Pericardium fibroblast (primary cell): ENCODE measurements at places on chromosomes 12 and 14. TPM values are rescaled to one million over a fixed set of nuclear protein-coding genes. Genes with fewer than 3 reads are reported as not detected.

MUCL1 gene
- not detected in 2 replicates for total RNA-seq

CMA1 gene
- not detected in 2 replicates for total RNA-seq

FOXM1 gene
- 1.8 and 3.3 TPM in 2 replicates for total RNA-seq

PPP2R5C gene
- 43.6 and 51.1 TPM in 2 replicates for total RNA-seq

KRT78 gene
- not detected in 2 replicates for total RNA-seq

KRT77 gene
- total RNA-seq: not detected in 2 replicates

CCDC175 gene
- not detected in 2 replicates for total RNA-seq

IFNG-AS1 gene
- not detected in 2 replicates for total RNA-seq

CABP1 gene
- total RNA-seq: 0.82 and 4.2 TPM in 2 replicates

RPS6KL1 gene
- 0.26 and 0.58 TPM in 2 replicates for total RNA-seq

SCARB1 gene
- 33.3 and 56.7 TPM in 2 replicates for total RNA-seq

GPR162 gene
- total RNA-seq: 3.7 and 5.6 TPM in 2 replicates

SLC6A12 gene
- total RNA-seq: not detected in 2 replicates

IGFBP6 gene
- 779 and 1,045 TPM in 2 replicates for total RNA-seq

OLR1 gene
- total RNA-seq: 3.2 and 5.1 TPM in 2 replicates

CRIP1 gene
- total RNA-seq: 2.2 and 7.5 TPM in 2 replicates

DBX2 gene
- not detected in 2 replicates for total RNA-seq

ALDH2 gene
- 77.8 and 98.0 TPM in 2 replicates for total RNA-seq

SIRT4 gene
- total RNA-seq: 0.35 and 2.0 TPM in 2 replicates

DACT1 gene
- total RNA-seq: 4.8 and 26.0 TPM in 2 replicates

BLTP3B gene
- total RNA-seq: 11.7 and 14.2 TPM in 2 replicates

CCND2 gene
- total RNA-seq: 23.9 and 92.3 TPM in 2 replicates

CD163L1 gene
- not detected in 2 replicates for total RNA-seq

NAV3 gene
- total RNA-seq: 38.4 and 55.0 TPM in 2 replicates

ATL1 gene
- 5.7 and 11.8 TPM in 2 replicates for total RNA-seq

ASIC1 gene
- 4.6 and 13.2 TPM in 2 replicates for total RNA-seq

RERGL gene
- not detected in 2 replicates for total RNA-seq

BICD1 gene
- 2.3 and 2.7 TPM in 2 replicates for total RNA-seq

KRT6A gene
- 0.17 and 1.4 TPM in 2 replicates for total RNA-seq

SERPINA12 gene
- total RNA-seq: not detected in 2 replicates

SMIM41 gene
- total RNA-seq: 2.0 TPM in 1 of 2 replicates, not detected in the other

TMEM229B gene
- total RNA-seq: 0.12 and 1.8 TPM in 2 replicates

LHX5 gene
- not detected in 2 replicates for total RNA-seq

ALDH1L2 gene
- 65.1 and 85.1 TPM in 2 replicates for total RNA-seq

MYRFL gene
- not detected in 2 replicates for total RNA-seq

SLC17A8 gene
- total RNA-seq: not detected in 2 replicates
